ENCODE measurements at places on chromosomes 5 and 9. TPM values are rescaled to one million over a fixed set of nuclear protein-coding genes. Genes with fewer than 3 reads are reported as not detected.
A peak's percentile ranks its signal among the peaks of the same experiment; 100 is the strongest.

- DNase-seq = no peak
Measured at GRCh38 chr5:144352330-144352729, 181.7 kb downstream of the KCTD16 start.

DNA sequence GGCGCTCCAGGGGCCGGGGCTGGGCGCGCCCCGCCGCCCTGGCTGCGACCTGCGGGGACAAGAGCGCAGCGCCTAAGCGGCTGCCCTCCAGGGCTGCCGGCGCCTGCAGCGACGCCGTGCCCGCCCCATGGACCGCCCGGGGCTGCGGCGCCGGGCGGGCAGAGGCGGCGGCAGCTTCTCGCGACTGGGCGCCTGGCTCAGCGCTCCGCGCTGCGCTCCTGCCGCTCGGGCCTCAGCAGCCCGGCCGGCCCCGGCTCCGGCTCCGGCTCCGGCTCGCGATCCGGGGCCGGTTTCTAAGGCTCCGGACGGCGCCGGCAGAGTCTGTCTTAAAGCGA, at the start of gene PITX1:
Gene PITX1, minus strand, starts transcription at position 328 of the 335 bp plus-strand sequence. CDS start 347 bp downstream, outside the sequence.
- no peak for DNase-seq

GRCh38 chr5:111756581-111757354, at the start of gene NREP:
TSS of gene NREP (minus strand) at chr5:111757194. CDS start at chr5:111755772, 1,422 bp downstream.
- peak; percentile 66 for DNase-seq

- no peak for DNase-seq
Measured at GRCh38 chr5:72280581-72281069, 39.4 kb downstream of the MRPS27 start.

GRCh38 chr9:100601216-100601615, 23.3 kb downstream of the CAVIN4 start:
- DNase-seq = no peak

GRCh38 chr9:126532951-126533925, 80.5 kb upstream of the LMX1B start:
- DNase-seq = no peak

- DNase-seq = no peak
Measured at GRCh38 chr9:71243951-71244350, 122.5 kb upstream of the TRPM3 start.

GRCh38 chr5:168365581-168366081, 74.2 kb downstream of the WWC1 start:
- DNase-seq = no peak

SCGB3A2 gene
- 1.0 TPM for total RNA-seq

BTNL3 gene
- not detected for total RNA-seq

FAM151B gene
- 3.9 TPM for total RNA-seq

KIF4B gene
- total RNA-seq = not detected
